ENCODE measurements at places on chromosomes 3 and 15. TPM values are rescaled to one million over a fixed set of nuclear protein-coding genes. Genes with fewer than 3 reads are reported as not detected.
A peak's percentile ranks its signal among the peaks of the same experiment; 100 is the strongest.

Gene EHD4
- 17.5 TPM for polyA plus RNA-seq

DNA sequence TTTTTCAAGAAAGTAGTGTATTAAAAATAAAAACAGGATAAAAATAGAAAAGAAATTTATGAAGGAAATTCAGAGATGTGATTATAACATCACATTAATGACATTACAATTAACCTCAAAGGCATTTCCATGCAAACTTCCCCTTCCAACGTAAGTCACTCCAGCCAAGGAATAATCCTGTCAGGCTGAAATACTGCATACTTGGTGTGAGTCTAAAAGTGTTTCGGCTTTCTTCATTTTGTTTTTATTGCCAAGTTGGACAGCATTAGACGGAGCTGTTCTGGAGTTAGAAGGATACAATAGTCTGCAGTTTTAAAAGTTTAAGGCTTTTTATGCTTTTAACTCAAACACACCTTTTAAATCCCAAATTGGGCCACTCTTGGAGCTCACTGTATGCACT lies 435.0 kb downstream of the MECOM start:
- peak; percentile 75 for DNase-seq

GRCh38 chr15:94001255-94001801 lies 230.0 kb upstream of the MCTP2 start:
- no peak for DNase-seq

GRCh38 chr3:10600726-10601125 lies 95.3 kb upstream of the ATP2B2 start:
- DNase-seq, result no peak

DNA sequence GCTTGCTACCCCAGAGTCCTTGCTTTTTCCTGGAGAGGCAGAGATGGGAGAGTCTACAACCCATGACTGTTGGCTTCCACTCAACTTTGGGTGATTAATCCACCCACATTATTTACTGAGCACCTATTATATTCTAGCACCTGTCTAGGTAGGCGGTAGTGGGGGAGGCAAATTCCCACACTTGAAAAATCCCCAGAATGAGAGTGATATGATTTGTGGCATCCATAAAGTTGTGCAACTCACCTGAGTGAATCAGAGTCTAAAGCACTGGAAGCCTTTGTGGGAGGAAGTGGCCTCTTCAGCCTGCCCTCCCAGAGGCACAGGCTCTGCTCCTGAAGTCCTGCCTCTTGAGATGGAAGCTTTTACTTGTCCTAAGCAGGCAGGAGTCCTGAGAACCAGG lies 40.4 kb upstream of the CTNNB1 start:
- DNase-seq, result no peak

- DNase-seq, result no peak
Measured at GRCh38 chr3:140319739-140320138, 358.1 kb upstream of the TRIM42 start.

DNA sequence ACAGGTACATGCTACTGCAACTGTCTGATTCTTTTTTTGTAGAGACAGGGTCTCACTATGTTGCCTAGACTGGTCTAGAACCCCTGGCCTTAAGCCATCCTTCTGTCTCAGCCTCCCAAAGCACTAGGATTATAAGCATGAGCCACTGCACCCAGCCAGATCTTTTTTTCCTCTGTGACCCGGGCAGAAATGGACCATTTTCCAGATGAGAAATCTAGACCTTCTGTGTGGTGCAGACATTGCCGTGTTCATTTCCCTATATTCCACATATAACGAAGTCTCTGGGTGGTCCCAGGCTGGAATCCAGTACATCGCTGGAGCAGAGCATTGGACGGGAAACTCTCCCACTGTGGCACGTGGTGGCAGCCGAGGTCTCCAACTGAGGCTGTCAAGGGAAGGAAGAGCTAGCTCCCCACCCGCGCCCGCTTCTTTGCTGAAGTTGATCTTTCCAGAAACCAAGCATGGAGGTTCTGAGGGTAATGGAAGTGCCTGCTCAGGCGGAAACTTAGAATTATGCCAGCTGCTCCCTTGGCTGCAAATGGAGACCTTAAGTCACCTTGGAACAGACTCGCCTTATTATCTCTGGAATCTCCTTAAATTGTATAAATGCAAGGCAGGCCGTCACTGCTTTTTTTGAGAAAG lies 23.1 kb upstream of the TXNRD3 start:
- DNase-seq, result no peak

GRCh38 chr3:105774444-105775180 lies 94.2 kb downstream of the CBLB start:
- no peak for DNase-seq

DNA sequence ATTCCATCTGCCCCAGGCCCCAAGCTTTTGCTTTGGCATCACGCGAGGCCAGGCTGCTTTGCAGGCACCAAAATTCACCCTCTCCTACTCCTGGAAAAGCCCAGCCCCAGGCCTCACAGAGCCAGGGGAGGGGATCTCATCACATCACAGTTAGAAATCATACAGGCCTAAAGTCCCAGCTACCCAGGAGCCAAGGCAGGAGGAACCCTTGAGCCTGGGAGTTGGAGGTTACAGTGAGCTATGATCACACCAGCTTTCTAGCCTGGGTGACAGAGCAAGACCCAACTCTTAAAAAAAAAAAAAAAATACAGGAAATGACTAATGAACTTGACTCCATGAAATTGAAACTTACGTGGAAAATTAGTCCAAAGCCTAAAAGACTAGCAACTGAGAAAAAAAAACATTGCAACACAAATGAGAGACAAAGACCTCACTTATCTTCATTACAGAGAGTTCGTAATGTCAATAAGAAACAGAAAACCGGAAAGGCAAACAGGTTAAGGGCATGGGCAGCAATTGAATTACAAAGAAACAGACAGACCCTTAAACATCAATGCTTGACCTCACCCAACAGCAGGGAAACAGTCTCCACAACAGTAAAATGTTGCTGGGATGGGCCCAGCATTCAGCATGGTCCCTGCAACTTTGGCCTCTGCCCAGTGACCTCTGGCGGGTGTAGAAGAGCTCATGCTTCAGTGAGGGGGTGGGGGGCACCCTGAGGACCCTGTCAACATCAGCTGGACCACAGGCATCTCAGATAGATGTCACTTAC lies 151.5 kb downstream of the LRRK1 start:
- DNase-seq, result no peak

DNA sequence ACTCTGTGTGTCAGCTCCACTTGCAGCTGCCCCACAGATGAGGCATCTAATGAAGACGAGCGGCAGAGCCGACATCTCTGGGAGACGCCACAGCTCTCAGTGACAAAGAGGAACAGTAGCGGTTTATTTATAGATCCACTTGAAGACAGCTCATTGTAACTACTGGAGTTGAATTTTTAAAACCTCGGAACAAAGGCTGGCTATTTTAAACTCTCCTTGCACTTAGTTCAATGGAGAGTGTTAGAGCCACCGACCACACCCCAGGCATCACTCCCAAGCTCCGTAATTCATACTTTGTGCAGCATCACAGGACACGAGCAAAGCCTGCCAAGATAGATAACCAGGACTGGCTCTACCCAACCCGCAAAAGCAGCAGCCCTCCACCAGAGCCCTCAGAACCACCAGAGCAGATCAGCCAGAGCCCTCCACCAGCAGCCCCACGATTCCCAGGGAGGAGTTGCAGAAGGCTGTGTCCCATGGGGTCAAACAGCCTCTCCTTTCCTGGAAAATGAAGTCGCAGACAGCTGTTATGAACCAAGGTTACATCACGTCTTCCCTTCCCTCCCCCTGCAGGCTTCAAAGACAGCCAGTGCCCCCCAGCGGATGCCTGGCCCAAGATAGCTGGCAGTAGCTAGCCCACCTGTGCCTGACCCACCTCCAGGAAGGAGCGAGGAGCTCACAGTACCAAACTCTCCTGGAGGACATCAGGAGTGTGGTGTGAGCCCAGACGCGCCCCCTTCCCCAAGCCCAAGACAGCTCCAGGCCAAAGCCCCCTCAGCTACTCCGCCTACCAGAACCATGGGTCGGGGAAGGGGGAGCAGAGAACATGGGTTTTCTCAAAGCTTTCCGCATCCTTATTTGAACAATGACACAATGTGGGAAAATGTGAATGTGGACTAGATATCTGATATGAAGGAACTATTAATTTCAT lies 45.7 kb downstream of the POC1A start:
- no peak for DNase-seq

GRCh38 chr3:69806735-69807438 lies 67.6 kb downstream of the MITF start:
- no peak for DNase-seq

DNA sequence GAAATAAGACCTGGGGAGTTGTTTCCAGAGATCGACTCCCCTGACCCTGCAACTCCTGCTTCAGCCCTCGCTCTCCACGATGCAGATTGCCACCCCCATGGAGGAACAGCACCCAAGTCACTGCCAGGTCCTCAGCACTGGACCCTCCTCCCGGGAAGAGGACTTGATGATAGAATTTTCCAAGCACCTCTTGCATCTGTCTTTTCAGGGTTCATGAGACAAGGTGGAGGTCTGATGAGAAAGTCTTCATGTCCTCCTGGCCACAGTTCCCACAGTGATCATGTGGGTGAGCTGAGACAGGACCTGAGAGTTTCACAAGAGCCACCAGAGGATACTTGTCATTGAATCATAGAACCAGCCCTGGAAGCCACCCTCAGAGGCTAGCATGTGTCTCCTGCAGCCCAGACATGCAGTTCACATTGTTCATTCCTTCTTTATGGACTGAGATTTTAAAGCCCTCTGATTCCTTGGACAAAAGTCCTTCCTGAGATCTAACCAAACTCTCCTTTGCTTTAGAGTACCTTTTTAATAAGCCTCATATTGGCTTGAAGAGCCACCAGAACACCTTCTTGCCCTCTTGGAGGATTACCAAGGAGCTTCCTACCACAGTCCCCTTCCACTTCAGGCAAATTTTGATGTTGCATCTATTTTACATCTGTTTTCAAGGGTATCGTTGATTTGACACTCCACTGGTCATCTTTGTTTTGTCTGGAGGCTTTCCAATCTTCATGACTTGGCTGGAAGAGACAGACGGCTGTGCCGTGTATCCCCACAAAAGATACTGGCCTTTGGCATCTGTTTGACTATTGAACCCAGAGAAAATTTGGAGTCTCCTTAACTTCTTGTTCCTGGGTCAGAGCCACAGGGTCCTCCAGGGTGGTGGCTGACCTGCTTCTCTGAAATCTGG lies 224.8 kb upstream of the BHLHE40 start:
- no peak for DNase-seq

DNA sequence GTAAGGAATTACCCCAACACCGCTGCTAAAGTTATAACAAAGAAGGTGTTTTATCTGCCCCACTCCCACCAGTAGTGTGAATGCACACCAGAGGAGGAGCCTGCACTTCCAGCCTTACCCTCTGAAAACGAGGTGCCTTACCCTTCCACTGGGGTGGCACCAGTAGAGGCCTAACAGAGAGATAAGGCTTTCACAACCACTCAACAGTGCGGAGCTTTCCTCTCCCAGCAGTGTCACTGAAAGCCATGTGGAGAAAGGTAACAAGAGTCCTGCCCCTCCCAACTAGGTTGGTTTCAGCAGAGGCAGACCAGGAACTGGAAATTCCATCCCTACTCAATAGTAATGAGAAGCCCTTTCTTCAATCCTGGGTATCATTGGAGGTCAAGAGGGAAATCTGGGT lies 539.2 kb downstream of the VGLL3 start:
- DNase-seq, result no peak
